ENCODE measurements at places on chromosomes 2 and 18. TPM values are rescaled to one million over a fixed set of nuclear protein-coding genes. Genes with fewer than 3 reads are reported as not detected.

TCF23 gene
- not detected for polyA plus RNA-seq

KCNF1 gene
- not detected for polyA plus RNA-seq

EMX1 gene
- polyA plus RNA-seq = not detected

DPY30 gene
- polyA plus RNA-seq = 169 TPM

RGPD3 gene
- not detected for polyA plus RNA-seq

CD207 gene
- not detected for polyA plus RNA-seq

MARCO gene
- polyA plus RNA-seq = not detected

GDF7 gene
- 0.01 TPM for polyA plus RNA-seq

UXS1 gene
- 108 TPM for polyA plus RNA-seq

RESP18 gene
- polyA plus RNA-seq = not detected

GFPT1 gene
- 8.7 TPM for polyA plus RNA-seq

MALL gene
- not detected for polyA plus RNA-seq

KYNU gene
- polyA plus RNA-seq = 0.13 TPM

DPYSL5 gene
- polyA plus RNA-seq = not detected

CXCR4 gene
- polyA plus RNA-seq = 368 TPM

NR4A2 gene
- polyA plus RNA-seq = 2.5 TPM

TNFRSF11A gene
- not detected for polyA plus RNA-seq

DNAJC10 gene
- polyA plus RNA-seq = 39.3 TPM

CGREF1 gene
- polyA plus RNA-seq = 0.50 TPM

CHRND gene
- polyA plus RNA-seq = 0.13 TPM

FBXO36 gene
- 1.2 TPM for polyA plus RNA-seq

MATN3 gene
- polyA plus RNA-seq = not detected

DSC1 gene
- polyA plus RNA-seq = 16.2 TPM

GATA6 gene
- not detected for polyA plus RNA-seq

HRH4 gene
- not detected for polyA plus RNA-seq

NDUFS1 gene
- 42.9 TPM for polyA plus RNA-seq

CKAP2L gene
- not detected for polyA plus RNA-seq

SMCHD1 gene
- polyA plus RNA-seq = 41.4 TPM

LOXHD1 gene
- not detected for polyA plus RNA-seq

GYPC gene
- 249 TPM for polyA plus RNA-seq

EIF2B4 gene
- 23.8 TPM for polyA plus RNA-seq

CPLX4 gene
- polyA plus RNA-seq = not detected

EML6 gene
- not detected for polyA plus RNA-seq

KCNIP3 gene
- not detected for polyA plus RNA-seq

ABCB11 gene
- polyA plus RNA-seq = not detected

GPR35 gene
- polyA plus RNA-seq = 1.0 TPM

LGALSL gene
- polyA plus RNA-seq = 0.58 TPM

LAPTM4A gene
- polyA plus RNA-seq = 103 TPM

PROC gene
- not detected for polyA plus RNA-seq

KIAA2012 gene
- polyA plus RNA-seq = not detected

G6PC2 gene
- polyA plus RNA-seq = not detected

LRRTM4 gene
- polyA plus RNA-seq = not detected

CHN1 gene
- polyA plus RNA-seq = 1.1 TPM

ACP1 gene
- polyA plus RNA-seq = 199 TPM

PPP1R1C gene
- polyA plus RNA-seq = not detected

MC5R gene
- not detected for polyA plus RNA-seq

IL36A gene
- polyA plus RNA-seq = not detected

Data from naive thymus-derived CD4-positive, alpha-beta T cell (primary cell).